SK-N-SH (cell line): ENCODE measurements at places on chromosomes 12 and 14.
A peak's percentile ranks its signal among the peaks of the same experiment; 100 is the strongest.

DNA sequence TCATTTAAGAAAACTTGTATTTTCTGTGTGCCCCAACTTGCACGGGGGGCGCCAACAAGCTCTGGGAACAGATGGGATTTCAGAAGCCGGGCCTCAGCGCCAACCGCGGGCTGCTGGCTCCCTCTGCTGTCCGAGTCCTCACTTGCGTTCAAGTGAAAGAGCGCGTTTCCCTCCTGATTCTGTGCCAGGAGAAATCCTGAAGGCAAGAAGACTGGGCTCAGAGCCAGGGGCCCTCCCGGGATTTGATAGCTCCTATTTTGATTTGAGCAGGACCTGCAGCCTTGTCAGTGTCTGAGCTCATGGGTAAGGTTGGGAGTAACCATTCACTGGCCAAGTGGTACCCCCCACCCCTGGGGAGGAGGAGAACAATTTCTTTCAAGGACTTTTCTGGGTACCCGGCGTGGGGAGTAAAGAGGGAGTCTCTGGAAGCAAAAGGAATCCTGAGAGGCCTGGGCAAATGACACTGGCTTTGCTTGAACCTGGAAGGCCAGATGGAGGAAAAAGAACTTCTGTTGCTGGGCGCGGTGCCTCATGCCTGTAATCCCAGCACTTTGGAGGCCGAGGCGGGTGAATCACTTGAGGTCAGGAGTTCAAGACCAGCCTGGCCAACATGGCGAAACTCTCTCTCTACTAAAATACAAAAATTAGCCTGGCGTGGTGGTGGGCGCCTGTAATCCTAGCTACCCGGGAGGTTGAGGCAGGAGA lies 179.0 kb upstream of the RGS6 start:
- no peaks in the 10 kb centered on the region for H3K27me3 ChIP-seq
- H3K4me1 ChIP-seq, result peaks cover 5% of the 10 kb centered on the region; the same call in 1 of the 2 replicates
- H3K4me3 ChIP-seq, result peak overlapping the region; percentile 28; the same call in 1 of the 2 replicates
- H3K36me3 ChIP-seq, result no peaks in the 10 kb centered on the region
- no peak overlapping the region for H3K27ac ChIP-seq

- H3K4me1 ChIP-seq, result no peaks in the 10 kb centered on the region
- no peaks in the 10 kb centered on the region for H3K36me3 ChIP-seq
- no peaks in the 10 kb centered on the region for H3K27me3 ChIP-seq
- H3K4me3 ChIP-seq, result no peak overlapping the region
Observed at GRCh38 chr12:48423171-48423570, 49.2 kb upstream of the ANP32D start.

DNA sequence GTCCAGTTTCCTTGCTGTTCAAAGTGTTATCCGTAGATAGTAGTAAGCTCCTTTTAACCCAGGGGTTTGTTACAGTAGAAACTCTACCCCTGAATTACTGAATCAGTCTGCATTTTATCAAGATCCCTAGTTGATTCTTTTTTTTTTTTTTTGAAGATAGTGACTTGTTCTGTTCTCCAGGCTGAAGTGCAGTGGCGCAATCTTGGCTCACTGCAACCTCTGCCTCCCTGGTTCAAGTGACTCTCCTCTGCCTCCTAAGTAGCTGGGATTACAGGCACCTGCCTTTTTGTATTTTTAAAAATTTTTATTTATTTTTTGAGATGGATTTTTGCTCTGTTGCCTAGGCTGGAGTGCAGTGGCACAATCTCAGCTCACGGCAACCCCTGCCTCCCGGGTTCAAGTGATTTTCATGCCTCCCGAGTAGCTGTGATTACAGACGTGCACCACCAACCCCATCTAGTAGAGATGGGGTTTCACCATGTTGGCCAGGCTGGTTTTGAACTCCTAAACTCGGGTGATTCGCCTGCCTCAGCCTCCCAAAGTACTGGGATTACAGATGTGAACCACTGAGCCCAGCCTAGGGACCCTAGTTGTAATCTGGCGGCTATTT lies 10.5 kb downstream of the LARP4 start:
- no peaks in the 10 kb centered on the region; the same call in 1 of the 2 replicates for H3K4me1 ChIP-seq
- H3K36me3 ChIP-seq, result no peaks in the 10 kb centered on the region
- H3K27me3 ChIP-seq, result no peaks in the 10 kb centered on the region
- H3K27ac ChIP-seq, result no peak overlapping the region
- no peak overlapping the region for H3K4me3 ChIP-seq

DNA sequence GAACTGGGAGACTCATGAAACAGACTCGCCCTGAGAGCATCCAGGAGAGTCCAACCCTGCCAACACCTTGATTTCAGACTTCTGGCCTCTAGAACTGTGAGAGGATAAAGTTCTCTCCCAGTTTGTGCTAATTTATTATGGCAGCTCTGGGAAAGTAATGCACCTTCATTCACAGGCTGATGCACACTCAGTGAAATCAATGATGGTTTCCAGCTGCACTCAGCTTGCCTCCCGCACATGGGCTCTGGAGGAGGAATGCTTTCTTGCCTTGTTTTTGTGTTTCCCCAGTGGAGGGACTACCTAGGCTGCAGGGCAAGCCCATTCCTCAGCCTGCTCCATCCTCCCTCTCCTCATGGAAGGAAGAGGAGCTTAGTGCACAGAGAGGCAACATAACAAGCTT lies 45.7 kb downstream of the TMEM132C start:
- no peaks in the 10 kb centered on the region for H3K4me1 ChIP-seq
- H3K27me3 ChIP-seq, result no peaks in the 10 kb centered on the region
- no peak for DNase-seq
- H3K4me3 ChIP-seq, result no peak overlapping the region
